Suppressor macrophage treated with lipopolysaccharide for 4 hours (primary cell): ENCODE measurements at places on chromosomes 6 and 20.

DNA sequence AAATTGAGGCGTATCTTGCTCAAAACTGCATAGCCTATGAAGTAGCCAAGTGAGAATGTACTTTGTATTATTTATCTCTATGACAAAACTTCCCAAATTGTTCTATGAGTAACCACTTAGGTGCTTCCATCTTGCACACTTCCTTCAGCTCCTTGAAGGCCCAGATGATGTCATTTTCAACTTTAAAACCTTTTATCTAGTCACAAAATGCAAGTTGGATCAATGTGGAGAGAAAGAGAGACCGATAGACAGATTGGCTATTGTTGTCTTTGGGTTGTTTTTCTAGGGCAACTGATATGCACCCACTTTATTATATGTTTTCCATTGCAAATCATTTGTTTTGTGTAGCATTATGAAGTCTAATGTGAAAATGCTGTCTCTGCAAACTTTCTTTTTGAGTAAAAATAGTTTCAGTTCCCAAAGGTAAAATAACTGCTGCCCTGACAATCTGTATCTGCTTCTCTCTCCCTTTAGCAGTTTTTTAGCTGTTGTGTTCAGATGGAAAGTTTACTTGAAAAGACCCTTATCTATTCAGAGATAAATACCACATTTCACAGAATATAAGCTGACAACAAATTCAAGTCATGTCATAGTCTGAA lies 73.7 kb upstream of the CITED2 start:
- DNase-seq: no peak

DNA sequence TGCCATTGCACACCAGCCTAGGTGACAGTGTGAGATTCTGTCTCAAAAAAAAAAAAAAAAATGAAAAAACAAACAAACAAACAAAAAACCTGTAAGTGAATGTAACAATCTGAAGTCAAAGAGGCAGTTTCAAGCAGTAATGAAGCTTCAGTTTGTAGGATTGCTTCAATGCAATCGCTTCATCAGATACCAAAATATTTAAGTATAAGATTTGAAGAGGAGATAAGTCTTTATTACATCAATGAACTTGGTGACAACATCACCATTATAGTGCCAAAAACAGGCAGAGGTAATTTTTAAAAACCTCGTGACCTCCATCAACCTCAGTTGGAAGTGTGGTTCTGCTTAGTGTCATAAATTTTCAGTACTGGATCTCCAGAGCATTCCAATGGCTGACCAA lies 74.7 kb downstream of the MYLK4 start:
- DNase-seq: no peak

GRCh38 chr20:34569598-34569997 lies 11.1 kb downstream of the MAP1LC3A start:
- no peak for DNase-seq

GRCh38 chr20:8667306-8667705 lies 401.6 kb upstream of the PLCB4 start:
- DNase-seq: no peak

GRCh38 chr20:56358070-56358469 lies 704 bp upstream of the FAM210B start:
- no peak for DNase-seq

GRCh38 chr20:62339647-62340062 lies 27.5 kb downstream of the LAMA5 start:
- peak; percentile 60 for DNase-seq

DNA sequence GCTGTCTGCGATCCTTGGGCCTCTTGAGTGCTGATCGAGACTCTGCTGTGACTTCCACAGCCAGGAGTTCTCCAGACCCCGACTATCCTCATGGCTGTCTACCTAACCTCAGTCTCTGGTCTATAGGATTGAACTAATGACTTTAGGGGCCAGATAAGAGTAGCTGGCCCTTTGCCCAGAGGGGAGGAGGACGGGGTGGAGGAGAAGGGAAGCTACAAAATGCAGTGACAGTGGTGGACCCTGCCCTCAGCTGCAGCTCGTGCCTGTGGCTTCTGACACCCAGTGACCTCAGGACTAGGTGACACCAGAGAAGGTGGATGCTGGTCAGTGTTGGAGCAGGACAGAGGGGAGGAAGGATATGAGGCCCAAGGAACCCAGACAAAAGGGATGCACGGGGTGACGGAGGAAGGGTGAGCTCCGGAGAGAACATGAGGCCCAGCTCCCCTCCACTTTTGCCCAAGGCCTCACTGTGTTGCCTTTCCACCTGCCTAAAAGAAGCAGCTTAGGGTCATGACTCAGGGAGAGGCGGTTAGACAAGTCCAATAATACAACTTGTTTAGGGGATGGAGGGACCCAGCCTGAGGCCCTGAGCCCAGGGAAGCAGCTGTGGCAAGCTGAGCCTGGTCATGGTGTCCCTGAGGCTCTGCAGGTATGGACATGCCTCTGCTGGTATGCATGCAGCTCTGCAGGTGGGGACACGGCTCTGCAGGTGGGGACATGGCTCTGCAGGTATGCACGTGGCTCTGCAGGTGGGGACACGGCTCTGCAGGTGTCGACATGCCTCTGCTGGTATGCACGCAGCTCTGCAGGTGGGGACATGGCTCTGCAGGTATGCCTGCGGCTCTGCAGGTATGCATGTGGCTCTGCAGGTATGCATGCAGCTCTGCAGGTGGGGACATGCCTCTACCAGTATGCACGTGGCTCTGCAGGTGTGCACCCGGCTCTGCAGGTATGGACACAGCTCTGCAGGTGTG lies 67.7 kb downstream of the SYNJ2 start:
- DNase-seq: no peak

- DNase-seq: peak; percentile 37
Observed at GRCh38 chr6:129623008-129623732, 86.8 kb downstream of the ARHGAP18 start.

- DNase-seq: peak; percentile 5
Observed at GRCh38 chr20:59141818-59142581, 21.6 kb upstream of the ZNF831 start.
